Activated CD4-positive, alpha-beta T cell treated with anti-CD3 and anti-CD28 coated beads, Interleukin-2, amount 50 U/mL, for 16 hours (primary cell): ENCODE measurements at places on chromosomes 5 and 9.

GRCh38 chr9:73411494-73411893 lies 259.8 kb downstream of the ANXA1 start:
- no peak for DNase-seq

DNA sequence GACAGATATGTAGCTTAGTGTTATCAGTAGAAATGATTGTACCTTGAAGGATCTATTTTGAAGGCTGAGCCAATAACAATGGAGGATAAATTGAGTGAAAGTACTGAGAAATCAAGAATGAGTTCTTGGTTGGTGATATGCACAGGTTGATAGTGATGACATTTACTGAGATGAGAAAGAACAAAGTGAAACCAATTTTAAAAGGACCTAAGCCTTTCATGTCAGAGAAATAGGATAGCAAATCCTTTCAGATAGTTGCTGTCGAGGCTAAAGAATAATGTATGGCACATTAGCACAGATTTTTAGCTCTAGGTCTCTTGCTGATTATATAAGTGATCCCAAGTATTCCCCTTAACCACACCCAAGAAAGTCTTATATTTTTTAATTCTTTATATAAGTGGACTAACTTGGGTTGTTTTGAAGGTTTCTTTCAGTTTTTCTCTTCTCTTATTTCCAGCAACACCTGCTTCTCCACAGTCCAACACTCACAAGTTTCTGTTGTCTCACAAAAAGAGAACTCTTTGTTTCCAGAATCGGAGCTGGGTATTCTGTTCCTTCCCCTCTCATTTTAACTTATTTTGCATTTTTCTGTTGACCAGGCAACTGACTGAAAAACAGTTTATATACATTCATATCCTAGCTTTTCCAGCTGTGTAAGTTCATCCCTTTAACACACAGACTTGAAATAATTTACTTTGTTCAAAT lies 286.9 kb upstream of the ATP10B start:
- no peak for DNase-seq

DNA sequence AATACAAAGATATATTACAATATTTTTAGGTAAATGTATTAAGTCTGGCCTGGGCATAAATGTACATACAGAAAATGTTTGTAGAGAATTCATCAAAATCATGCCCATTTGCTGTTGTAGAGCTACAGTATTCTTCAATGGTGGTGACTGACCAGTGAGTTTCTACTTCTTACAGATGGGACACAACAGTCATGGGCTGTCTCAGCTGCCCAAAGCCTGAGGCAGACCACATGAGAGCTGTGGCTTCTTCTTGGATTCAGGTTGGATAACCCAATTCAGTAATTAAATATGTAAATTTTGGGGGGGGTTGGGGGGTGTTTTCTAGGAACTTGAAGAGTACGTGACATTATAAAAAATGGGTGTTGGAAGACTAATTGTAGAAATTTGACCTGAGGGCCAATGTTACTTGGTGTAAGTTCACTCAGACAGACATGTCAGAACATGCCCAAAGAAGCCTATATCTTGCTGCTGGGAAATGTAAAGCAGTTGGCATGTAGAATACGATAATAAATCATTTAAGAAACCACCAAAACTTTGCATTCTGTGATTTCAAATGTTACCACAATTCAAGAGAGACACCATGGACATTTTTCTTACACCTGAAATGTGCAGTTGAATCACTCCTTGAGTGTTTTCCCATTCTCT lies 17.9 kb downstream of the STARD4 start:
- DNase-seq, result no peak

- no peak for DNase-seq
These were observed 75.4 kb downstream of the TEX10 start for GRCh38 chr9:100277166-100277979.

GRCh38 chr5:39369123-39369815 lies 5.0 kb upstream of the C9 start:
- no peak for DNase-seq

DNA sequence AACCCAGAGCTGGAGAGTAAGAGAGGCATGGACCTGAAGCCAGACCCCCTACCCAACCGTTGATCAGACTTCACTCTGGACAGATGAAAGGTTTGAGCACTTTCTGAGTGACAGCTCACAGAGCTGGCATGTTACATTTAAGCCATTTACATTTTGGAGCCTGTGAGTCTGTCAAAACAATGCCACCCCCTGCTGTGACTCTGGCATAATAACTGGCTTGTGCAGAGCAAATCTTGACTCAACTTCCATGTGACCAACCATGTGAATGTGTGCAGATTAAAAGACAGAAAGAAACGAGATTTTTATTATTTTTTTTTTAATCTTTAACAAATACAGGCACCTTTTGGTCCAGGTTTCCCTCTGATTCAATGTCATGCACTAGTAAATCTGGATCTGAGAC lies 48.5 kb downstream of the MFAP3 start:
- no peak for DNase-seq

DNA sequence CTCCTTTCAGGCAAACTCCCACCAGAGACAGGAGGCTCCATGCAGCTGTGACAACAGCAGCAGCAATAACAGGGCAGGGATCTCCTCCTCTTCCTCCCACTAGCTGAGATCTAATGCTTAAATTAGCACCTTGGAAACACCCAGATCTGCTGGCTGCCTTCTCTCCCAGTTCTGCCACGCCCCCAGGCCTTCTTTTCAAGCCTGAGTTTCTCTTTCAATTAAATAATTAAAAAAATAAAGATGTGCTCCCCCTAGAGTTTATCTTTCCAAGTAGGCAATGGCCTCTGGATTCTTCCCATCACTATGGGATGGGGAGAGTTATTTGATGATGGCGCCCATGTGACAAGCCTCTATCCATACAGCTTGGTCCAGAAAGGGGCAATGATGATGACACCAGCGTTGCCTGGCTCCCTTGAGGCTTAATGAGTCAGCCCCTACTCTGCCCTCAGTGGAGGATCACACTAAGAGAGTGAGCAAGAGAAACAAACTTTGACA lies 3.8 kb downstream of the FAM219A start:
- peak; percentile 36 for DNase-seq

DNA sequence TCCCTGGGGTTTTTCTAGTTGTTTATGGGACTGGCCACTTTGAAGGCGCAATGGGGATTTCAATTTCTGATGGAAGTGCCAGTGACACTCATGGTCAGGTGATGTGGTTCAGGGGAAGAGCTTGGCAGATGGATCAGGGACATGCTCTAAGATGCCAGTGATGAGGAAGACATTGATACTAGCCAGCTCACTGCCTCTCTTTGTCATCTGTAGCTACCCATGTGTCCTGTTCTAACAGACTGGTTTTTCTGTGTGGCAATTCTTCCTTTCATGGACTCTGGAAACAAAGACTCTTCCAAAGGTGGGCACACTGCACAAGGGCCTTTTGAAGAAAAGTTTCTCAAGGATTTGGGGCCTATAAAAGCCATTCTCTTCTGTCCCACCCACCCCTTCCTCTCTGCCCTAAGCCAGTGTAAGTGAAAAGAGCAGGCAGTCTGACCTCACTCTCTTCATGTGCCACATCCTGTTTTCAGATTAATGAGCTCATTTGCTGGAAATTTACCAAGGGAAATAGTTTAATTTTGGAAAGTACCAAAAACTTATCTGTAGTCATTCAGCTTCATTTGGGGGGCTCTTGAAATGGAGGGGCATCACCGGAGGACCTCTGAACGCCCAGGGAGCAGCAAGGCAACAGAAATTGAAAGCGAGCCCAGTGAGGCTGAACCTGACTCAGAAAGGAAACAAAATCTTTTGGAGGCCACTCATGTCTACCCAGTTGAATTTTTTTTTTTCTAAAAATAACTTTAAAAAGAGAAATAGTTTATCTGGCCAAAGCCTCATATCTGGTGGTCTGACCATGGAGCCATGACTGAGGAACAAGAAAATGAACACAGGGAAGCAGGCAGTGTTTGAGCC lies 4.9 kb upstream of the TRAF1 start:
- peak; percentile 87 for DNase-seq

DNA sequence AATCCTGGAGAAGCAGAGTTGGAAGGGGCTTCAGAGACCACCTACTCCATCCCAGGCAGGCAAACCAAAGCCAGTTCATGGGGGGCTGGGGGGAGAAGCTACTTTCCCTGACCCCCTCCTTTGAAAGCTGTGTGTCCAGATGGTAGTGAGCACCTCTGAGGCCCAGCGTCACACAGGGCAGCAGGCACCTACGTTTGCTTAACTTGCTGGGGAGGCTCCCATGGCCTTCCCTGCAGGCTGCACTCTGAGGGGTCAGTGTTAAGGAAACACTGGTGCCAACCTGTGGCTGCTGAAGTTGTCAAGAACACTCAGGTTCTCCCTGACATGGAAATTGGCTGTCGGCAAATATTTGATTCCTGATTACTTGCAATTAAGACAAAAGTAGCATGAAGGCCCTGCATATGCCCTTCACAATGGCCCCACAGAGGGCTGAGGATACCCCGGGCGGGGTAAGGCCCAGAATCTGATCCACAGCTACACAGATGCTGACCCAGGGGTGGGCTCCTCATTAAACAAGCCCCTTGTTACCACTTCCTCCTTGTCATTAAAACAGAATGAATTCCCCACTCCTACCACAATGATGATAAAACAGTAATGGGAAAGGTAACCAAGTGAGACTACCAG lies 208.5 kb downstream of the FSTL4 start:
- DNase-seq, result no peak

GRCh38 chr9:98432134-98432533 lies 176.7 kb upstream of the TBC1D2 start:
- no peak for DNase-seq

GRCh38 chr5:176133289-176133870 lies 104.8 kb upstream of the SIMC1 start:
- DNase-seq, result no peak

- no peak for DNase-seq
These were observed 191.5 kb downstream of the ZNF608 start for GRCh38 chr5:124554746-124555578.

DNA sequence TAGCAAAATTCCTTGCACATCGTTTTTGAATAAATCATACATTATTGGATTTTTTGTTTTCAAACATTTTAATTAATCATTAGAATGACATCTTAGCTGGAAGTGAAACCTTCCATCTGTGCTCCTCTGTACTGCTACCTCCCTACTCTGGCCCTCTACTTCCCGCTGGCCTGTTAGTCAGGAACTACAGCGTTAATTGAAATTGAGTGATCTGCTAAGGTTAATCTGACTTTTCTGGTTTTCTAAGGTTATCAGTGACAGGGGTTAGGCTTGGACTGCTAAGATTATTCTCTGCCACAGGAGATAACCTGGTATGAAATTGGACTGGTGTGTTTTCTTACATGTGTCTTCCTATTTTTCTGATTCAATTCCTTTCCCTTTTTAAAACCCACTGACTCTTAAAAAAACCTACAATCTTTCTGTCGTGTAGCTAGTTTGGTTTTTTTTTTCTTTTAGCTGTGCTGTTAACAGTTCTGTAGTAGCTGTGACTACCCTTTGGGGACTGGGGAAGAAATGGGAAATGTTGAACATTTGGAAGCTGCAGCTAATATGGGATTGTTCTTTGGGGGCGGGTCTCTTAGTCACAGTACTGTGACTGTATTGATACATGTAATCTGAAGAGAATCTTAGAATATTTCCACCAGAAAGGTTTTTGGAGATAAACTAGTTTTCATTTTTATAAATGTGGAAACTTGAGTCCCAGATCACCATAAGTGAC lies 4.6 kb downstream of the KIF2A start:
- DNase-seq, result no peak

DNA sequence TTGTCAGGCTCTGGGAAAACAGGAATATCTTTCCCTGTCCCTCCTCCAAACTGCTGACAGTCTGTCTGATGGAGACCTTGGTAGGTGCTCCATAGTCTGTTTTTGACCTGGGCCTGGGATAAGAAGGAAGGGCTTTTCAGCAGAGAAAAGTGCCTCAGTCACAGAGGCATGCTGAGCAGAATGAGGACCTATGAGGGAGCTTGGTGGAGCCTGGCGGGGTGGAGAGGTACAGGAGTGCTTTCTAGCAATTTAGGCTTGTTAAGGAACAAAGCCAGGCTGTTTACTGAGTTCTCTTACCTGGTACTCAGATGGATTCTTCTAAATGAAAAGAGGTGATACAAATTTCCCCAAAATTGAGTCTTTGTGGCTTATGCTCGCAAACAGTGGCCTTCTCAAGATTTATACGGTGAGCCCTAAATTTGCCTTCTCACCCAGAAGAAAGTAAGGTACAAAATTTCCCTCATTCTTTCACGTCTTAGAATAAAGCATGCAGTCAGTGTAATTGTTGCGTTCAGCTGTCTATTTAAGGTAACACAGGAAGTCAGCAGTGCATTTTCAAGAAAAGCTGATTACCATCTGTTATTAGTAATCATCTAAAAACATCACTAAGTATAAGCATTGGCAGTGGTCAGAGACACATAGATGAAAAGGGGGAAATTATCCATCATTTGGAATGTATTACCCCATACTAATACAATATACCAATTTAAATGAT lies 28.6 kb upstream of the IL13 start:
- peak; percentile 34 for DNase-seq

DNA sequence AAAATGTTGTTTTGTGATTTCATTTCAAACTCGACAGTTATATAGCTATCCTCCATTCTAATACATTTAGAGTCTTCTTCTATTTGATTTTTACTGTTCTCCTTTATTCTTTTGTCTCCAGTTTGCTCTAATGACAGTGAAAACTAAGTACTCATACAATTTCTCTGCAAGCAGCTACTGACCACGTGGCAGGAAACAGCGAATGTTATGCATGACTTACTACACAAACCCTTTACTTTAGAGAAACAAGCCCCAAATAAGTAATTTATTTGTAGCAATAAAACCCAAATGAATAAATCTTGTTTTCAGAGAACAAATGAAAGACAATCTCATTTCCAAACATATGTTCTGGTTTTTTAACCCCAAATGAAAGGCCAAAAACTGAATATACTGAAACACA lies 41.9 kb downstream of the CDH6 start:
- DNase-seq, result no peak

- no peak for DNase-seq
These were observed 482.4 kb upstream of the SGCD start for GRCh38 chr5:155844542-155844941.

DNA sequence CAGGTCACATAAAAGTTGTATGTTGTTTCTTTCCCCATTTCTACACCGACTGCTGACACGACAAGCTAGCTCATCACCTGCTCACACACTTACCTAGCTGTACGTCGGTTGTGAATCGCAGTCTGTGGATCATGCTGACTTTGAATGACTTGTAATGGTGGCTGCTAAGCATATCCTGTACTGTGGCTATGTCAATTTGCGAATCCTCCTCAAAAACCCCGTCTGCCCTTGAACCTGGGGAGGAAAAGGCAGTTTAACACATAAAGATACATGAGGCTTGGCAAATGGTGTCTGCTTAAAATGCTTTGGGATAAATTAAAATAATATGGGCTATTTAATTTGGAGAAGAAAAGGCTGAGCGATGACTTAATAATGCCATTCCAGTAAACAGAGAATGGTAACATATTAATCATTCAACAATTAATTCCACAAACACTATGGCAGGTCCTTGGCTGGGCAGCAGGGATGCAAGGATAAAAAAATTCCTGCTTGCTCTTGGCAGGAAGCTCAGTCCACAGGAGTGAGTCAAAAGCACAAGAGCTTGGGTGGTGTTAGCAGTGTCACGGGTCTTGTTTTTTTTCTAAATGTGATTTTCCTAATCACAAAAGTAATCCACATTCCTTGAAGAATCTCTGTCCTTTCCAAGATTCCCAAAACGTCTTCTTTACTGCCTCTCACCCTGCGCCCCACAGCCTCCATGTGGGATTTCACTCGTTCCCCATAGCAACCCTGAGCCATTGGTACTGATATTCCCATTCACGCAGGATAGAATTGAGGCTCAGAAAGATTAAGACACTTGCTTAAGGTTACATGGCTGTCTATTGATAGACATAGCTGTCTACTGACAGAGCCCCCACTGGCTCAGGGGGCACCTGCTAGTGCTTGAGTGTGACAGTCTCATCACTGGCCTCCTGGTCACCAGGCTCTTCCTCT lies 222.4 kb downstream of the MAPKAP1 start:
- no peak for DNase-seq

- DNase-seq, result peak; percentile 62
These were observed 3.6 kb downstream of the TMC1 start for GRCh38 chr9:72524820-72525540.
